ENCODE measurements at places on chromosomes 3 and 15.

GRCh38 chr3:107822308-107822707, 268.5 kb downstream of the CD47 start:
- no peak for DNase-seq

GRCh38 chr3:5319454-5319853, 131.9 kb downstream of the EDEM1 start:
- no peak for DNase-seq

DNA sequence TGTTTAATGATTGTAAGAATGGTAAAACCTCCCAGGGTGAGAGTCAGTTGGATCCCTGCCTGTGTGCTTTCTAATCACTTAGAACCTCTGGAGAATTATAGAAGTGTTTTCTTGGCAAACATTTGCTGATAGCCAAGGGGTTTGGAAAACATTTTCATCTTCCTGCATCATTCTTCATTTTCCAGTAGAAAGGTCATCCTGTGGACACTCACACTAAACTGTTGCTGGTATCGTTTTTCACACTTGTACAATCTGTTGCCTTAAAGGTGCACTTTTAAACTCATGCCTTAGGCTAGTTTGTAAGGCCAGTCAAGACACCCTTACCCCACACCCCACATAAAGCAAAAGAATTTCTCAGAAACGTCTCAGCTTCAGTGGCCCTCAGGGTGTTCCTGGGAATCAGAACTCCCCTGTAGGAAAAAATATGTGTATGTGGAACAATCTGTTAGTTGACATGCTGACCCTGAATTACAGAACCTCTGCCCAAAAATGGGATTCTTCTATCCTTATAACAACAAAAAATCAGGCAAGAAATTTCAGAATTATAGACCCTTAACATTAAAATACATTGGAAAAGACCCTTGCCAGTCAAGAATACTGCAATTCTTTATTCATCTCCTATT, 5.8 kb upstream of the PLD1 start:
- peak; percentile 49 for DNase-seq

GRCh38 chr3:66397745-66398144, 103.1 kb downstream of the LRIG1 start:
- DNase-seq = peak; percentile 49

DNA sequence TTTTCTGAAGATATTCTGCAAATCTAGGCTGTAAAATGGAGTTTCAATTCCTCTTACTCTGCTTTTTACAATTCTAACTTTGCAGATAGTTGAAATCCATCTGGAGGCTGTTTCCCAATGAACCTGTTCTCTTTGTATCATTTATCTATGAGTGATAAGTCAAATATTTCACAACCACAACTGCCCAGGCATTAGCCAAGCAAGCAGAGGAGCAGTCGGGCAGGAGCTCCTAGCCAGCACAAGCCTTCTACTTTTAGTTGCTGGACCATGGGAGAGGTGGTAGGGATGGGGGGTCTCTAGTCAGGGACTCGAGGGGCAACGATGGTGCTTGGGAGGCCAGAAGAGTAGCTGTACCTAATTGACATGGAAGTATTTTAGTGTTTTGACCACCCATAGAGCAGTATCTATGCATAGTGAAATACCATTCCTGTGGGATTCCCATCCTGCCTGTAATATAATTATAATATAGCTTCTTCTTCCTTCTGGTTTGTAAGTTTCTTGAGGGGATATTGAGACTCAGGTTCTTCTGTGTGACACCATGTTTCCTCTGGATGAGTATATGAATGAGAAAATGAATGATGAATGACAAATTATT, 353.5 kb upstream of the IL12A start:
- DNase-seq = peak; percentile 29

DNA sequence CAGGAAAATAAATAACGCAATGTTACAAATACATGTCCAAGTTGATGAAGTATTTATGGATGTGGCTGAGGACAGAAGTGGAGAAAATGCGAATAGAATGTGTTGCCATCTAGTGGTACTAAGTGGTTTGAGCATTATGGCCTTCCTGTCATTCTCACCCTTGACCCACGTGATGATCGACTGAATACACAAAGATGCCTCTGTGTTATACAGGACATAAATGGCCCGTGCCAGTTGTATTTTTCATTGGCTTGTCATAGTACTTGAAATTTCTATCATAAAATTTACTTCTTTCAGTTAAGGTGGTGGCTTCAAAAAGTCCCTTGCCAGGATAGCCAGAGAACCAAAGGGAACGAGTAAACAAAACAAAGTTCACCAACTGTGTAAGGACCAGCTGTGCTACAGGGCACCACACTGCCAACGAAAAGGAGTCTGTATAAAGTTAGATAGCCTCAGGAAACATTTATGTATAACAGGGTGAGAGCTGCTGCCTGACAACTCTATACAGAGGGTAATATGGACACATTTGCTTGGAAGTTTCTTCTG, 103.7 kb downstream of the MYH15 start:
- peak; percentile 77 for DNase-seq

- no peak for DNase-seq
Observed at GRCh38 chr15:24318981-24319380, 356.6 kb upstream of the NPAP1 start.

All from fibroblast of skin of scalp (primary cell).